ENCODE measurements at places on chromosomes 7 and 10. TPM values are rescaled to one million over a fixed set of nuclear protein-coding genes. Genes with fewer than 3 reads are reported as not detected.

- H3K27me3 ChIP-seq = no peaks in the 10 kb centered on the region
- no peak overlapping the region for H3K27ac ChIP-seq
- no peaks in the 10 kb centered on the region for H3K36me3 ChIP-seq
- DNase-seq = no peak
- H3K4me1 ChIP-seq = no peaks in the 10 kb centered on the region
Measured at GRCh38 chr10:37865957-37866803, 8.8 kb upstream of the ZNF248 start.

DNA sequence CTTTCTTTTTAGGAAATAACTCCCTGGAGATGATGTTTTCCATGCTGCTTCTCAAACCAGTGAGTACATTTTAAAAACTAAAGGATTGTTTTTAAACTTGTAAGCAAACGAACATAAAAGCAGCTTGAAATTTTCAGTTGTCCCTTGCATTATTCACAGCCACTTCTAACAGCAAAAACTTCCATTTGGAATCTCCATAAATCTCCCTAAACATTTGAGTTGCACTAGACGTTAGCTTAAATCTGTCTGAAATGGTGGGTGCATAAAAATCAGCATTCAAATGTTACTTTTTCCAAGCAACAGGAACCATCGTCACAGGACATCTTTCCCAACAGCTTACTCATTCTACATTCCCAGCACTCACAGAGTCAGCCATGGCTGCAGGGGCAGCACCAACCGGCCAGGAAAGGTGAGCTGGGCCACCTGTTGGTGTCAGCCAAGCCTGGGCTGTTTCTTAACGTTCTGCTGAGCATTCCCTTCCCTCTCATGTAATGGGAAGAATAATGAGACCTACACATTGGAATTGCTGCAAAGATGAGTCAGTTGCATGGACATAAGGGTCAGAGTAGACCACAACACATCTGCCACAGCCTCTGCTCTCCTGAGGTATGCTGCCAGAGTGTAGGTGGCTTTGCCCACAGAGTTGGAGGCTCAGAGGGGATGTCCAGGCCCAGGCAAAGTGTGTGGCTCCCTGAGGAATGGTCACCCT lies 163.2 kb downstream of the TNS3 start:
- no peaks in the 10 kb centered on the region for H3K27me3 ChIP-seq
- H3K4me1 ChIP-seq = peaks cover 6% of the 10 kb centered on the region
- no peak for DNase-seq
- no peak overlapping the region for H3K27ac ChIP-seq
- H3K4me3 ChIP-seq = no peak overlapping the region

DNA sequence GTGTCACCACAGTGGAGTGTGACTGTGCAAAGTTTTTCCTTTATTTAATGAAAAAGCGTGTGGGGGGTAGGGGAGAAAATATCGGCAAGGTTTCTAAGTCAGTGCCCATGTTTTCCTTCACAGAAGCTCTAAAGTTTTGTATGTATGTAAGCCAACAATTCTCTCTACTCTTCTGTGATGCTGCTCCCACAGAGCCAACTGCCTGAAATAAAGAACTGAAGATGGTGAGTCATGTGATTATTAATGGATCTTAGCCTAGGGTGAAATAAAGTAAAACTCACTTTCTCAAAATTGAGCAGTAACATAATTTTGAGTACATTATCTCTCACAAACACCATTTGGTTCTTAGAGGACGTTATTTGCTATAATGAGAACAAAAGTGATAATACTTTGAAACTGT lies 143.7 kb downstream of the ELMO1 start:
- no peak overlapping the region for H3K4me3 ChIP-seq
- no peaks in the 10 kb centered on the region for H3K4me1 ChIP-seq
- peak; percentile 61 for DNase-seq
- no peaks in the 10 kb centered on the region for H3K36me3 ChIP-seq
- H3K27ac ChIP-seq = no peak overlapping the region

- no peak overlapping the region for H3K4me3 ChIP-seq
- no peaks in the 10 kb centered on the region for H3K4me1 ChIP-seq
- no peak overlapping the region for H3K27ac ChIP-seq
- no peak for DNase-seq
Measured at GRCh38 chr7:71871446-71871845, 540.7 kb downstream of the CALN1 start.

DNA sequence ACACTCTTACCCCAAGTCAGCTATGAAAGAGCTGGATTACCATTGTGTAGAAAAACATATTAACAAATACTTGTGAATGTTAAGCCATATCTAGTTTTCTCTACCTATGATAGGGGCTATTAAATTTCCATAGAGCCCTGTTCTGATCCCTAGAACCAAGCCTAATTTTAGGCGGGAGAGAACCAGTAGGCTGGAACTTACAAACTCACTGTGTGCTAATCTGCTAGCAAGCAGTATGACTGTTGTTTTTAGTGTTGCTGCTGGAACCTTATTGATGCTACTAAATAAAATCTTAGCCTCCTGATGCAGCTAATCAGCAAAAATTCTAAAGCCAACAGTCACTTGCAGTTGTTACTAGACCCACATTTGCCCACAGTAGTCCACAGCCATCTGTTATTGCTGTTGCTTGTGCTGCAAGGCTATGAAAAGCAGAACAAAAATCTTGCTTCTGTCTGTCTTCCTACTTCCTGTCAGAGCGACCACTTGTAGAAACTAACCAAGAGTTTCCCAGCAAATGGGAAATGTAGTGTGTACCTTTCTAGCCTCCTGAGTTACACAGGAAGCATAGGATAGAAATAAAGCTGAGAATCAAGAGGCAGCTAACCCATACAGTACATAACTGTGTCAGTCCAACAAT lies 368.4 kb downstream of the ARL4A start:
- H3K27ac ChIP-seq = no peak overlapping the region
- no peaks in the 10 kb centered on the region for H3K27me3 ChIP-seq
- no peaks in the 10 kb centered on the region for H3K36me3 ChIP-seq
- H3K4me1 ChIP-seq = no peaks in the 10 kb centered on the region

- no peak overlapping the region for H3K4me3 ChIP-seq
- no peaks in the 10 kb centered on the region for H3K27me3 ChIP-seq
- no peak overlapping the region for H3K27ac ChIP-seq
Measured at GRCh38 chr10:66782144-66782543, 143.7 kb upstream of the LRRTM3 start.

DNA sequence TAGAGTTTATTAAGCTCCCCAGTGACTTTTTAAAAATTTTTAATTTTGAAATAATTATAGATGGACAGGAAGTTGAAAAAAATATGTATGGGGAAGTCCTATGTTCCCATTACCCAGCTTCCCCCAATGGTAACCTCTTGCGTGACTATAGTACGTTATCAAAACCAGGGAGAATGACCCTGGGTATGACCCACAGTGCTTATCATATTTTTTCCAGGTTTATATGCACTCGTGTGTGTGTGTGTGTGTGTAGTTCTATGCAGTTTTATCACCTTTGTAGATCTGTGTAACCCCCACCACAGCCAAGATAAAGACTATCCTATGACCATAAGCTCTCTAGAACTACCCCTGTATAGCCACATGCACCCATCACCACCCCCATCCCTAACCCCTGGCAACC lies 72.8 kb downstream of the TBXAS1 start:
- no peak overlapping the region for H3K27ac ChIP-seq
- H3K27me3 ChIP-seq = no peaks in the 10 kb centered on the region
- no peaks in the 10 kb centered on the region for H3K36me3 ChIP-seq
- H3K4me3 ChIP-seq = no peak overlapping the region

The HMX2 gene
- not detected for polyA plus RNA-seq

Data from lung (tissue), 17 donors.